ENCODE measurements at places on chromosomes 6 and 20.

GRCh38 chr6:136230219-136230853 lies 19.8 kb downstream of the MTFR2 start:
- DNase-seq = no peak

- no peak for DNase-seq
Observed at GRCh38 chr6:82893889-82894652, 171.6 kb downstream of the UBE3D start.

DNA sequence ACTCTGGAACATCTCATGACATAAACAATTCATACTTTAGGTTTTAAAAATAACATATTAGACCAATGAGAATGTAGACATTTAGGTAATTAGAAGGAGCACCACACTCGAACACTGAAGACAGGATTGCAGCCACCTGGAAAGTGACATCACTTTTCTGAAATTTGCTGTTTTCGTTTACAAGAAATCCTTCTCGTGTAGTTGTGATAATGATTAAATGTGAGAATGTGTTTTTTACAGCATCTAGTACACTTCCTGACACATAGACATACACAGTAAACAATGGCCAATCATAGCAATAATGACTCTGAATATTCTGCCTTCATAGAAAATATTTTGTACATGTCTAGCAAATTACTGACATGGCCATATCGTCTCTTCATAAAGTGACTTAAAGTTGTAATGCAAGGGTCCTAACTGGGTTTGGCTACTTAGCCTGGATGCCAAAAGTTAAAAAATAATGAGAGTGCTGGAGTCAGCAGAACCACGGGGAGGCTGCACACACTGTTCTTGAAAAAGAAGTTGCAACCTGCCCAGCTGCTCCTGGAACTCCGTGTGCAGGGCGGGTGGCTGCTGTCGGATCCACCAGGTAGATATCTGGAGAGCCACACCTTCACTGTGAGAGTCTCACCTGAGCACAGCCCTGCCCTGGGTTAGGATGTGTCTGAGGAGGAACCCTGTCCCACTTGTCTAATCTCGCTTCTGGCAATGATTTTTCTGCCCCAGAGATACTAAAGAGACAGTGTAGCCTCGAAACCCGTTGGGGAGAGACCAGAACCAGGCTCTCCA lies 212.9 kb downstream of the QKI start:
- DNase-seq = no peak

DNA sequence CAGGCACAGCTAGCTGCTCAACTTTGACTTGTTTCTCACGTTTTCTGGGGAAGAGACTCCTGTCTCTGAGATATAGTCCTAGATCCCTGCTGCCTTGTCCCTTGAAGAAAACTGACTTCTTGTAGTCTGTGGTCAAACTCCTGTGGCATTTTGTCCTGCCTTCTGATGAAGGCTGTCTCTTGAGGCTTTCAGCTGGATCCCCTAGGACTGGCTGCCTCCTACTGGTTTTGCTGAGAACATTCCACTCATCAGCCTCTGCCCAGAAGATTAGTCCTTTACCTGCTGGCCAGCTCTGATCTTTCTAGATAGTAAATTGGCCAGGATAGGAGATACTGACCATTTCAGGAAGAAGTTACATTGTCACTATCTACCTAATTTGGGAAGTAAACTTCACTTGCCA lies 71.9 kb upstream of the CNR1 start:
- DNase-seq = no peak
